ENCODE measurements at places on chromosomes 2 and 18. TPM values are rescaled to one million over a fixed set of nuclear protein-coding genes. Genes with fewer than 3 reads are reported as not detected.
A peak's percentile ranks its signal among the peaks of the same experiment; 100 is the strongest.

COL4A4 gene
- 0.02 TPM for total RNA-seq

CIB4 gene
- not detected for total RNA-seq

DPP10 gene
- not detected for total RNA-seq

DNA sequence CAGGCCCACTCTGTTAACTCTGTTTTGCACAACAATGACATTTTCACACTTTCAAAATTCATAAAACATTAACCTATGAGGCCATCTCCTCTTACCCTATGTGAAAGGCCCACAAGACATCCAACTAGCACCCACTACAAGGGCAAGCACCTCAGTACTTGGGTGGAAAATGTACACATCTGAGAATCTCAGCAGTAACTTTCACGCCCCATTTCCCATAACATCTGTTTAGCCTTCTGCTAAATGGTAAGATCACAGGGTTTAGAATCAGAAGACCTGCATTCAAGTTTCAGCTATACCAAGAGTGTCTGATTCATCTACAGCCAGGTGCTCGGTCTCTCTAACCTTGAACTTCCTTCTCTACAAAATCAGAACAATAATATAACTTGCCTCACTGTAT, 89.2 kb downstream of the SP100 start:
- DNase-seq: no peak
- H3K36me3 ChIP-seq: peaks cover 13% of the 10 kb centered on the region
- H3K4me3 ChIP-seq: no peak overlapping the region
- no peak overlapping the region for H3K27ac ChIP-seq
- peaks cover 30% of the 10 kb centered on the region for H3K4me1 ChIP-seq

DNA sequence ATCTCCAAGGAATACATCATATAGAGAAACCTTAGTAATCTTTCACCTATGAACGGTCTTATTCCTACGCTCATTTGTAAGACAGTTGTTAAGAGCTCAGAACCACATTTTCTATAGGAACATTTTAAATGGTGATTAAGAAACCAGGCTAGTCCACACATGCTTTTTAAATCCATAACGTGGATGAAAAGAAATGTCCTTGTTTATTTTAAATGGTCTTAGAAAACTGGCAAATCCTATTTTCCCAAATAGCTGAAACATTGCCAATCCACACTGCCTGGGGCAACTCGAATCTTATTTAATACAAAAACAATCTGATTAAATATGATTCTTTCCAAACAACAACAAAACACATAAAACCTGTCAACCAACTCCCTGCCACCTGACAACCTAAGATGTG, 23.7 kb downstream of the METTL8 start:
- no peak for DNase-seq
- H3K4me1 ChIP-seq: peaks cover 37% of the 10 kb centered on the region
- H3K27ac ChIP-seq: peak overlapping the region; percentile 19
- no peaks in the 10 kb centered on the region for H3K27me3 ChIP-seq
- H3K36me3 ChIP-seq: peaks cover 8% of the 10 kb centered on the region
- H3K4me3 ChIP-seq: no peak overlapping the region

DNA sequence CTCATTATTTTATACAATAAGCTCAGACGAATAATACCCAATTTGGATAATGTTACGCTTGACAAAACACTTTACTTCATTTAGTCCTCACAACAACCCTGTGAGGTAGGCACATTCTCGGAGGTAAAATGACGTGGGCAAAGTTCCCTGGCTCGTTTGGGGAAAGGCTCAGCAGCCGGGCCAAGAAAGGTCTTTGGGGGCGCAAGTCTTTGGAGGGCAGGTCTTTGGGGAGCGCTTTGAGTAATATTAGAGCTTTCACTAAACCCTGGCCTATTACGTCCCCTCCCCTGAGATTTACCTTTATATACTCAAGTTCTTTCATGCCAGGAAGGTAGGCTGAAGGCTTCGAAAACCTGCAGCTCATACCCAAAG, 427 bp downstream of the RBKS start:
- peak overlapping the region; percentile 91 for H3K27ac ChIP-seq
- peaks cover 7% of the 10 kb centered on the region for H3K36me3 ChIP-seq
- peak overlapping the region; percentile 98 for H3K4me3 ChIP-seq
- no peaks in the 10 kb centered on the region for H3K27me3 ChIP-seq
